ENCODE measurements at places on chromosomes 11 and 22.

- DNase-seq: no peak
Observed at GRCh38 chr22:30573594-30574094, 821 bp downstream of the GAL3ST1 start.

- no peak for DNase-seq
Observed at GRCh38 chr22:26570864-26571525, 18.9 kb downstream of the TPST2 start.

GRCh38 chr22:17247832-17248231 is 28.6 kb upstream of the ADA2 start:
- DNase-seq: no peak

DNA sequence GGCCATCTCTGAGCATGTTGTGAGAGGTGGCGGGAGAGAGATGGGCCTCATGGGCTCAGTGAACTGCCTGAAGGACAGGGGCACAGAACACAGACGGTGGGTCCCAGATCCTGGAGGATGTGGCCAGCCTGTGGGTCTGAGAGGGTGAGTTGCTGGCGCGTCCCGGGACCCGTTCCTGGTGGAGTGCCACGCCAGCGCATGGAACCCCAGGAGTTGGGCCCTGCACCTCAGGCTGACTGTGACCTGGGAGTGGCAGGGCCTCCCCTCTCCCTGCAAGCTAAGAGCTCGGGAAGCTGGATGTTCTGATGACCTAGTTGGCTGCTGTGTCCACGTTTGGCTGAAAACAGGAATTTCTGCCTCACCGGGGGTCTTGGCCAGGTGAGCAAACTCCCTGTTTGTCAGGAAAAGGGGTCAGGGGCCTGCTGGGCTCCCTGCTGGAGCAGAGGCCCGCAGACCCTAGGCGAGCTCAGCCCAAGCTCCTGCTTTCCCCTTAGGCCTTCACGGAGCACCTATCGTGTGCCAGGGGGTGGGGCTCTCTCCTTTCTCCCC is 15.0 kb downstream of the LRRC32 start:
- DNase-seq: no peak

DNA sequence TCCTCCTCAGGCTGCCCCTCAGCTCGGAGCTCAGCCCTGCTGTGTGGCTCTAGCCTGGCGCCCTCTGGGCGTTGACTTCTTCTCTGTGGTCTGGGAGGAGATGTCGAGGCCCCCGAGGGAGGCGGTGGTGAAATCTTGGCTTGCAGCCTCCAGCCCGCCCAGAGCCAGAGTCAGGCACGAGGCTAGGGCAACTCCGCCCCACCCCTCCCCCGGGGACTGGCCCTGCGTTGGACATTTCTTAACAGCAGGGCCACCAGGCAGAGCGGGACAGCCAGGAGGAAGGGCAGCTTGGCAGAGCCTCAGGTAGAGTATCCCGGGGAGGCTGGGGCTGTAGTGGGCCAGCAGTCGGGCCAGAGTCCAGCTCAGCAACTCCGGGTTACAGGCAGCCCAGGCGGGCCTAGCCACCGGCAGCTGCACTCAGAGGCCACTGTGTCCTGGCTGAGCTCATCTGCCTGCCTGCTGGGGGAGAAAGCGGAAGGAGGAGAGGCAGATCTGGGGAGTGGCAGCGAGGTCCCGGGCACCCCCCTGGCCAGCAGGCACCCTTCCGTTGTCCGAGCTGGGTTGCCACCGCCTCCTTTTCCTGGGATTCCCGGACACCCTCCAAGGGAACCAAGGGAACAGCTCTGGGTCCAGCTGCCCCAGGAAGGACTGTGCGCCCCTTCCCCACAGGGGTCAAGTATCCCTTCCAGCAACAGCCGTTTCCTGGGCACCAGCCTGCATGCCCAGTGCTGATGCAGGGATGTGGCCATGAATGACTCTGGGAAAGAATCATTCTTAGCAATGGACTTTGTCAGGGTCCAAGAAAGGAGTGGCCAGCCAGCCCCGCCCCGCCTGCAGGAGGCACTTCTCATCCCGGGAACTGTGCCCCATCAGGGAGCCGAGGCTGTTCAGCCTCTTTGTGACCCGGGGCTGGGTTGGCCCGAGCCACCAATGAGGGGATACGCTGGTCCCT is at the start of gene ALDH3B1:
TSS of gene ALDH3B1 (plus strand) at position 238 of the 952 bp plus-strand sequence. CDS start 4,971 bp downstream, outside the sequence.
- DNase-seq: peak; percentile 98

All from lower lobe of right lung (tissue), 2 donors.